ENCODE measurements at places on chromosomes 6 and 20. TPM values are rescaled to one million over a fixed set of nuclear protein-coding genes. Genes with fewer than 3 reads are reported as not detected.

- no peak for DNase-seq
These were observed 96.0 kb downstream of the SOBP start for GRCh38 chr6:107585815-107586435.

- DNase-seq = no peak
These were observed 31.8 kb upstream of the RSPO4 start for GRCh38 chr20:1033751-1034414.

- DNase-seq = peak; percentile 6
These were observed 134.0 kb downstream of the SAMD5 start for GRCh38 chr6:147642458-147642857.

- DNase-seq = no peak
These were observed 26.8 kb downstream of the PAQR8 start for GRCh38 chr6:52388790-52389189.

DNA sequence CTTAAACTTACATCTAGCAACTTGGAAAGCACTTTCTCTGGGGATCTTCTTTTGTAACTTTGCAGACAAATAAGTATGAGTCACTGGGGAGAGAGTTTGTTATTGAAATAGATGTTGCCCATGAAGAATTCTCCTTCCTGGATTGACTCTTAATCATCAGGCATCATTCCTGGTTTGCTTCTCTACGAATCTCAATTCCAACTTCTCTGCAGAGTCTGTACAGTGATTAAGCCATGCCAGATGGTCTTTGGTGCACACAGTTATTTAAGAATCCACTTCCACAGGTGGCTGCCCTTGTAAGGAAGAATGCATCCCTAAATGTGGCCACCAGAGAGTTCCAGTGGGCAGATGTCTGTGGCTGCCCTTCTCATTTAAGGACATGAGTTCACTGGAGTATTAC is 25.7 kb downstream of the MYCT1 start:
- DNase-seq = no peak

DNA sequence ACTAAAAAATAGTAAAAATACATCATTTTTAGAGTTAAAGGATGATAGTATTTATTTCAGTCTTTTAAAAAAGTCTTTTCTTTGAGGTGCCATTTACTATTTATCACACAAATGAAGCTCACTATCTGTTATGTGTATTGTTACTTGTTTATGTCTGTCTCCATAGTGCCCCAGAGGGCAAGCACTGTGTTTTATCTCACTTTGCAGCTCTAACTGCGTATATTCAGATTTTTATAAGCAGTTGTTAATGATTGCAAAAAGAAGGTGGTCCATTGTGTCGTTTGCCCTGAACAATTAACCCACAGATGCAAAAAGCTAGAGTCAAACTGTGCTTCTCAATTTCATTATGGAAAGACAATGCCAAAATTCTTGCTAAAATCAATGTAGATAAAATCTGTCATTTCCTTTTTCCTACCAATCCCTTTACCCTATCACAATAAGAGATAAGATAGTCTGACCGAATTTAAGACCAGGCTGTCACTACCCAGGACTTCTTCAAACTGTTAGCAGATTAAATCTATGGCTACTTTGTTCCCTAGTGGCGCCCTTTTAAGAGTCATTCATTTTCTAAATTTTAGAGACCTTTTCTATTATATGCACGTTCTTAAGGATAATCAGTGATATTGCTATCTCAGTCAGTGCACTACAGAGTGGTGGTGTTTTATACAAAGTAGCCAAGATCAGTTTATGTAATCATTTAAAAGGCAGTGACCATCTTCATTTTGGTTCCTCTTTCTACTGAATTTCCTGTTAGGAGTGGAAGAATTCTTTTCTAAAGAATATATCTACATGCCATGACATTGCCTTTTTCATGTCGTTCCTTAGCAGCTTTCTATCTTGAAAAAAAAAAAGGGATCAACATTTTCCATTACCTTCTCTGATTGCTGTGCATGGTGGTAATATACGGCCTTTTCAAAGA is 133.1 kb upstream of the PRDM1 start:
- DNase-seq = no peak

- DNase-seq = no peak
These were observed 104.8 kb upstream of the BTN3A2 start for GRCh38 chr6:26260110-26260637.

DNA sequence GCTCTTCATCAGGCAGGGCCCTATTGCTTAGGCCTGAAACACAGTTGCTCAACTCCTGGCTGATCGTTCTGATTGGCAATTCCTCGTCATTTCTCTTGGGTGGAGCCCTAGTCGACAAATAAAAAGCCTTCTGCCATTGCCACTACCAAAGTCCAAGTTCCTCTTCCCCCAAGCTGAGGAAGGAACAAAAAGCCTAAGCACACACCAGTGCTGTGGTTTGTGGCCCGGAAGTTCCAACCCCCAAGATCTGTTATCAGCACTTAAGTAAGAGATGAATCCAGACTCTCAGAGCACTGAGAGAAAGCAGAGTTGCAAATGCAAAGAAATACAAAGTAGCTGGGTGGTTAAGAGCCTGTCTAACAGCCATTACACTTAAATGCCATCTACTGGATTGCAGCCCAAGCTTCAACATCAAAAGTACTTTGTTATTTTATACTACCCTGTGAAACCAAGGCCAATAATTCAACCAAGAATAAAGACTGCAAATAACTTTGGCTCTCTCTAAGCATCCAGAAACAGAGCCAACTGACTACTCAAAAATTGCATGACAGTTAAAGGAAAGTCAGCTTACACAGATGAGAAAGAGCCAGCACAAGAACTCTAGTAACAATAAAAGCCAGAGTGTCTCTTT is 1024.0 kb downstream of the GRIK2 start:
- DNase-seq = no peak

DNA sequence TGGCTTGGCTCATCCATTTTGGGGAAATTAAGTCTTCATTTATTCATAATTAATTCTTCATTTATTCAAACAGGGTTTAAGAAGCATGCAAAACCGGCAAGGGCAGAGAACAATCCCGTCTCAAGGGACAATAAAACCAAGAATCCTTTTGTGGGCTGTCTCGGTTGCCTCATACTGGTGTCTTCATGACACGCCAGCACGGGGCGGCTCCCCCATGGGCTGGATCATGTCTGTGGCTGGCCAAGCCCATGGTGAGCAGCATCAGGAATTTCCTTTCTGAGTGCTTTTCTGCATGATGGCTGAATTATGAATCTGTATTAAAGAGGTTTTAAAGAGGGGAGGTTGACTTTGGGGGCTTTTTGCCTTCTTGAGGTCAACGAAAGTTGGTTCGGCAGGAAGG is 38.3 kb upstream of the DUSP22 start:
- no peak for DNase-seq

DNA sequence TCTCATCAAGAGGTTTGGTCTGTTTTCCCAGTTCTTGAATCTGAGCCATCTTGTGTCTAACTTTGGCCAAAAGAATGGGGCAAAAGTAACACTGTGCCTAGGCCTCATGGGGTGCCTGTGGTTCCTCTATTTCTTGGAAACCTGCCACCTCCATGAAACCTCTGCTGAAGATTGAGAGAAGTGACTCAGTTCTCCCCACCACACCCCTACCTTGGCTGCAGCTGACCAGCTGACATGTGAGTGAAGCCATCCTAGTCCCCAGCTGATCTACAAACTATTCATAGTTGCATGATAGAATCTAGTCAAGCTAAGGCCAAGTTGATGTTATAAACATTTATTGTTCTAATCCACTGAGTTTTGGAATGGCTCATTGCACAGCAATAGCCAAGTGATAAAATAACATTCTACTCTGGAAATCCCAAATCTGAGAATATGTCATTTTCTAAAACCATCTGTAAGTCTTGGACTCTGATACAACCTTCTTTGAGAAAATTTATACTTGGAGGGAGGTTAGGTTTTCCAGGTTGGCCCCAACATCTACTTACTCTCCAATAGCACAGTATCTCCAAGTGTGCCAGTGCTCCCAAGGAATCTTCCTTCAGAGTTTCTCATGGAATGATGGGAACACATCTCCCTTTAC is 107.0 kb upstream of the SMLR1 start:
- DNase-seq = no peak

DNA sequence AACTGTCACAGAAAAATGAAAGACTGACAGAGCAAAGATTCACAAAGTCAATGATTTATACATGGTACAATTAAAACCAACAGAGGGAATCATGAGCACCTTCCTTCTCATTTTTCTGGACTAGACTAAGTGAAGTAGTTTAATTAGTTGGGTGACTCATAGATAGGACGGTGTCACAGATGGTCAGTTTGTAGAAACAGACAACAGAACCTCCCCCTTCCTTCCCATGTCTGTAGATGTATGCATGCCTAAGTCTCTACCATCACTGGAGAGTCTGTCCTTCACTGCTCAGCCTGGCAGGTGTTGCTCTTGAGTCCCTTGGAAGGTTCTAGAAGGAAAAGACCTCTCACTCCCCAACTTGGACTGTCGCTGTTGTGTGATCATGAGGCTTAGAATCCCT is 75.4 kb upstream of the EEF1E1 start:
- no peak for DNase-seq

DNA sequence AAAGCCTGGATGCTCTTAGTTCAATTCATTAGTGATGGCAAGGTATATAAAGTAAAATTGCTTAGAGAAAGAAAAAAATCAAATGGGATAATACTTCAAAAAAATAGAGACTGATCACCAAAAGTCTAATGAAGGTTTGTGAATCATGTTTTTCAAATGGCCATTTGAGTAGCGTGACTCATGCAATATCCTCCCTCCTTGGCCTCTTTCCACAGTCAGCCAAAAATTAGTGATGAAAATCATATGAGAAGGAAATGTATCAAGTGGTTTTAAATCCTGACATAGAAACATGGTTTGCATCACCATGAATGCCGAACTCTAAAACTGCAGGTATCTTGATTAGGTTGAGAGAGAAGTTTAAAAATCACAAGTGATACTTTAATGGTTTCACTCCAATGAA is 1.2 kb upstream of the COL19A1 start:
- DNase-seq = no peak

DNA sequence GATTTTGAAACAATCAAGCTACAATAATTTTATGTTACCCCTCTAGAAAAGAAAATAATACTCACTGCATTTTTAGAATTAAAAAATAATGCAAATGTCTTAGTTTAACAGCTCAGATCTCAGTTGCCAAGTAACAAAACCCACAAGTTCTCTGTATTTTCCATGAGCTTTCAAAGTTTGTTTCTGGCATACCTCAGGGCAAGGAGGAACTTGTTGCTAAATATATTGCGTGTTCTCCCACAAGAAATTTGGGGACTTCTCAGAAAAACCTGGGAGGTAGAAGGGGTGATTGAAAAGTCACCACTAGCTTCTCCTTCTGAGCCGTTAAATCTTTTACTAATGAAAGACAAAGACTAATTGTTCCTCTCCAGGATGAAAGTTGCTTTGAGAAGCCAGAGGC is 236.8 kb upstream of the MARCKS start:
- DNase-seq = no peak

DNA sequence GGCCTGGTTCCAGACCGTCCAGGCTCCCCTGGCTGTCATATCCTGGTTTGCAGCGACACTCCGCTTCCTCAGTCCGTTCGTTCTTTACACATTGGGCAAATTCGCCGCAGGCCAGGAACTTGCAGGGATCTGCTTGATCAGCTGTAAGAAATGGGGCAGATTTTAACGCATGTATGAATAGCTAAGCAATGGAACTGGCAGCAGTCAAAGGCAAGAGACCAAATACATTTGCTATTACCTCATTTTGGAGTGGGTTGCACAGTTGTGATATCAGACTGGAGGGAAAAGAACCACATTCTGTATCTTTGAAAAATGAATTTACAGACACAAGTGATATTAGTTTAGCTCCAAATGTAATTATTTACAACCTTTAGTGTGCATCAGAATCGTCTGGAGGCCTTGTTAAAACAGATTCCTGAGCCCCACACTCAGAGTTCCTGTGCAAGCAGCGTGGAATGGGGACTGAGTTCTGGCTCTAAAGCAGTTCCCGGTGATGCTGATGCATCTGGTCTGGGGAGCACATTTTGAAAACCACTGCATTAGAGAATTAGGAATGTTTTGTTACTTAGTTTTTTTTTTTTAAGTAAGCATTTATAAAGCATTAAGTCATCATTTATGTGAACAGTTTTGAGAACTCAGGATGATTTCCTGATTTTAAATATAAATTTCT is 141.3 kb downstream of the IMPG1 start:
- DNase-seq = no peak

GRCh38 chr6:147677647-147678046 is 169.2 kb downstream of the SAMD5 start:
- no peak for DNase-seq

- peak; percentile 73 for DNase-seq
These were observed 25.9 kb upstream of the EPB41L1 start for GRCh38 chr20:36128463-36129159.

DNA sequence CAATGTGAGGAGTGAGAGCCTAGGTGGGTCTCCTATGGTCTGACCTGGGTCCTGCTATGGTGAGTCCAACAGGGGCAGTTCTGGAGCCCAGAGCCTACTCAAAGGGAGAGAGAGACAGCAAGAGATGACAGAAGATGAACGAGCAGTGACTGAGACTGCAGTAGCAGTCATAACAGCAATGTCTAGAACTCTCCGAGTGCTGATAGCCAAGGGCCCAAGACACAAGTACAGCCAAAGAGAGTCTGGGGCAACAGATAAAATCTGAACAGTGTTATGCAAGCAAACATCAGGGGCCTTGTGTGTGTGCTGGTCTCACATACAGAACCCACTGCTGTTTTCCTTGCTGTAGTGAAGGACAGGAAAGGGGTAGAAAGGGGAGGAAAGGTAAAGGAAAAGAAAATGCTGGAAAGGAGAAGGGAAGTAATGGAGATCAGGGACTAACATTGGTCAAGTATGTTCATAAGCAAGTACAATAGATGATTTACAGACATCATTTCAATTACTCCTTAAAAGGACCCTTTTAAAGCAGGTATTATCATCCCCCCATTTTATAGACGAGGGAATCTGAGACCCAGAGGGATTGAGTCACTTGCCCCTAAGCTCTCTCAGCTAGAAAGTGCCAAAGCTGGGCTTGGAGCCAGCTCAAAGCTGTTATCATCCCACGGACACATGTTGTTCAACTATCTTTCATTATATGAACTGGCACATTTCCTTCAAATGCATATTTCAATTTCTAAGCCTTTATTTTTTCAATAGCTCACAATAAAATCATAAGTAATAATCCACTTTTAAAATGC is 182.3 kb upstream of the RAB32 start:
- no peak for DNase-seq

DNA sequence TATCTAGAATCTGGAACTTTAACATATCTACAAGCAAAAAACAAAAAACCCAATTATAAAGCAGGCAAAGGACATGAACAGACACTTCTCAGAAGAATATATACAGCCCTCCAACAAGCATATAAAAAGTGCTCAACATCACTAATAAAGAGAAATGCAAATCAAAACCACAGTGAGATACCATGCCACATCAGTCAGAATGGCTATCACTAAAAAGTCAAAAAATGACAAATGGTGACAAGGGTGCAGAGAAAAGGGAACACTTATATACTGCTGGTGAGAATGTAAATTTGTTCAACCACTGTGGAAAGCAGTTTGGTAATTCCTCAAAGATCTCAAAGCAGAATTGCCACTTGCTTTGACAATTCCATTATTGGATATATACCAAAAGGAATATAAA is 215.0 kb upstream of the EYS start:
- DNase-seq = no peak

ACSS2 gene
- total RNA-seq = 108 TPM

BMP2 gene
- total RNA-seq = not detected

NKX2-2 gene
- not detected for total RNA-seq

RTF2 gene
- 108 TPM for total RNA-seq
